Central memory CD4-positive, alpha-beta T cell (primary cell): ENCODE measurements at places on chromosomes 13 and 19.

DNA sequence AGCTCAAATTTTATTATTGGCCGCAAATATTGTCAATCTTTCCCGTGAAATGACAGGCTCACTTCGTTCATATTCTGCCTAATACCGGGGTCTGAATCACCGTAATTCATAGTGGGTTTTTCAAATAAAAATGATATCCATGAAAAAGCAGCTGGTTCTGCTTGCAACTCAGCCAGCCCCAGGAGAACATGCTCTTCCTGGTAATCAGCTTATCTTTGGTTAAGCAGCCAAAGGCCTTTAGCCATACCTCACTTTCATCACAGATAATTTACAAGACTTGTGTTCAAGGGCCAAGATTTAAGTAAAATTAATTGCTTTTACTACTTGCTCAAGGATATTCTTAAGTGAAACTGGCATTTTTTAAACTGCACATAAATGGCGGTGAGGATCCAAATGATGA lies 22.5 kb downstream of the RNASEH2B start:
- no peak for DNase-seq

DNA sequence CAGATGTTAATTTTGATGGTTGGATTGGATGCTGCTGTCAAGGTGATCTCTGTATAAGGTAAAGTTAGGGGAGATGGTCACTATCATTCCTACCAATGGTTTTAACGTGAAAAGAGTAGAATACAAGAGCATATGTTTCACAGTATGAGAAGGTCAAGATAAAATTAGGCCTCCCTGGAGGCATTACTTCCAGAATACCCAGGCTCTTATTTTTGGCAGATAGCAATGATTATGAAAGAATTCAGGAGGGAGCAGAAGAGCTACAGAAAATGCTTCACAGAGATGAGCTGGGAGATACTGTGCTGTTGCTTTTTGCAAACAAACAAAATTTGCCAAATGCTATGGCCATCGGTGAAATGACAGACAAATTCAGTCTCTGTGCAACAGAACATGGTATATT lies 547.5 kb upstream of the SPRY2 start:
- no peak for DNase-seq

GRCh38 chr19:43476606-43477005 lies 11.2 kb upstream of the LYPD3 start:
- no peak for DNase-seq

DNA sequence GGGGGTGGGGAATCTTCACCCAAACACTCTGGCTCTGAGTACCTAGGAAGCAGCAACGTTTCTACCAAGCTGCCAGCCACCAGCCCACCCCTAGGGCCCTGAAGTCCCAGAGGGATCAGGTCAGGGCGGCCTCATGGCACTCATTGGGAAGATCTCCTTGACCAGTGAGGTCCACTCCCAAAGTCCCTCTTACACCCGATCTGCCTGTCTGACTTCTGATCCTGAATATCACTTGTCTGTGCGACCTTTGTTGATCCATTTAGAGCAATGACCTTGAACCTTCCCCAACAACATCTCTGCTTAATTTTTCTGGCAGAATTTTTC lies 2.1 kb upstream of the GNA15 start:
- DNase-seq = no peak

DNA sequence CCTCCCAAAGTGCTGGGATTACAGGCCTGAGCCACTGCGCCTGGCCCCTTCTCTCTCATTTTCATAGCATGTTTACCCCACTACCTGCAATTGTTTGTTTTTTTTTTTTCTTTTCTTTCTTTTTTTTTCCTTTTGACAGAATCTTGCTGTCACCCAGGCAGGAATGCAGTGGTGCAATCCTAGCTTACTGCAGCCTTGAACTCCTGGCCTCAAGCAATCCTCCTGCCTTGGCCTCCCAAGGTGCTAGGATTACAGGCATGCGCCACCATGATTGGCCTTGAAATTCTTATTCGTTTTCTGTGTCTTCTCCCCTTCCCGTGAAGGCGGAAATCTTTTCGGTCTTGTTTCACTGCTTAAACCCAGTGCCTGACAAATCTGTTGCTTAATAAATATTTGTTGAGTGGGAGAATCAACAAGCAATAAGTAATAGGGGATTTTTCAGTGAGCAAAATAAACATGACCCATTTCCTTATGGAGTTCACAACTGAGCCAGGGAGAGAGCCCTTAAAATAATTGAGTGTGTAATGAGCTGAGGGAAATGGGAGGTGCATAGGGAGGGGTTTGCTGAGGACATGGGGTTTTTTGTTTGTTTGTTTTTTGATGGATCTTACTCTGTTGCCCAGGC lies 1.8 kb upstream of the INSR start:
- no peak for DNase-seq

GRCh38 chr13:112902669-112903068 lies 66.3 kb upstream of the MCF2L start:
- DNase-seq = no peak

GRCh38 chr19:512547-513365 lies 5.5 kb downstream of the TPGS1 start:
- DNase-seq = no peak

- no peak for DNase-seq
Observed at GRCh38 chr19:11138601-11139300, 16.8 kb downstream of the SPC24 start.

DNA sequence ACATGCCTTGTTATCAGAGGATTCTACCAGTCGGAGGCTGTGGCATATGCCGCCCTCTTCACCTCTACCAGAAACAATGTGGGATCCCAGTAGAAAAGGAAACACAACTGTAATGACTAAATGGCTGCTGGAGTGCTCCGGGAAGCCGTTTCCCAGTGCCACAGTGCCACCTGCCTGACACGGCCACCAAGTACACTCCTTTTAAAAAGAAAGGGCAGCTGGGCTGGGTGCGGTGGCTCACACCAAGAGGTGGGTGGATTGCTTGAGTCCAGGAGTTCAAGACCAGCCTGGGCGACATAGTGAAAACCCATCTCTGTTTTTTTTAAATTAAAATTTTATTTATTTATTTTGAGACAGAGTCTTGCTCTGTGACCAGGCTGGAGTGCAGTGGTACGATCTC lies 67.3 kb downstream of the TRPM4 start:
- DNase-seq = no peak

DNA sequence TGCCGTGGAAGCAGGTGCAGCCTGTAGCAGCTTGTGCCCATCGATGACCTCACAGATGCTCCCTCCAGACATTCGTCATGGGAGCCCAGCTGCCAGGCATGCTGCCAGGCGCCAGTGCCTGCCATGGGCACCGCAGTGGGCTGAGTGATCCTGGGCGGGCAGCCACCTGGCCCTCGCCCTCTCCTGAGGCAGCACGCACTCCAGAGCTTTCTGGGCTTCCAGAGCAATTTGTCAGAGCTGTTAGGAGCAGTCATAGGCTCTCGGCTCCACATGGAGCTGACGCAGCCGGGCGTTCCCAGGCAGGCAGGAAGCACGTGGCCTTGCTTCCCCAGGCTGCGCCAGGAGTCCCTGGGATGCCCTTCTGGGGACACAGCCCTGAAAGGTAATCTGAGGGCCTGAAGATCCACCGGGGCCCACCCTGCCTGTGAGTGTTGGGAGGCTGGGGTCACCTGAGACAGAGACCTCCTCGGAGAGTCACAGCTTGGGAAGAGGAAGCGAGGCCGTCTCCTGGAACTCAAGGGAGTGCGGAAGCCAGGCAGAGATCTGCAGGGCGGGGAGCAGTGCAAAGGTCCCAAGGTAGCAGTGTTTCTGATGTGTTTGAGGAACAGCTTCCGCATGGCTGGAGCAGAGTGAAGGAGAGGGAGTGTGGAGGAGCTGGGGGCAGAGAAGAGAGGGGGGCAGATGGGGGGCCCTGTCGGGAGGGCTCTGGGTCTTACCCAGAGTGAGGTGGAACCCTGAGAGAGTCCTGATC lies 50.6 kb downstream of the DPF1 start:
- DNase-seq = no peak

DNA sequence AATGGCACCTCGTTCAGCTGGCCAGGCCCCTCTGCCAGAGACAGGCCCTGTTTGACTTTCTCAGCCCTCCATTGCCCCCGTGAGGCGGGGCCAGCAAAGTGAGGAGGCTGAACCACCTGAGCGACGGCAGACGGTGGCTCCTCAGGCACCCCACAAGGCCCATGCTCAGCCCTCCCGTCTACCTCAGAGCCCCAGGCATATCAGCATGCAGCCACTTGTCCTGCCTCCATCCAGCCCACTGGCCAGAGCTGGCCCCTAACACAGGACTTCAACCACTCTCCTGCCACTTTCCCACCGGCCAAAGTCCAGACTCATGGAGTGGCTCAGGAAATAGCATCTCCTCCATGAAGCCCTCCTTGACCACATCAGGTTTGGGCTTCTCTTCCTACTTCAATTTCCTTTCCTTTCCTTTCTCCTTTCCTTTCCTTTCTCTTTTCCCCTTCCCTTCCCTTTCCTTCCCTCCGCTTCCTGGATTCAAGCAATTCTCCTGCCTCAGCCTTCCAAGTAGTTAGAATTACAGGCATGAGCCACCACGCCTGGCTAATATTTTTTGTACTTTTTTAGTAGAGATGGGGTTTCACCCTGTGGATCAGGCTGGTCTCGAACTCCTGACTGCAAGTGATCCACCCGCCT lies 9.3 kb downstream of the SLC7A10 start:
- DNase-seq = no peak

DNA sequence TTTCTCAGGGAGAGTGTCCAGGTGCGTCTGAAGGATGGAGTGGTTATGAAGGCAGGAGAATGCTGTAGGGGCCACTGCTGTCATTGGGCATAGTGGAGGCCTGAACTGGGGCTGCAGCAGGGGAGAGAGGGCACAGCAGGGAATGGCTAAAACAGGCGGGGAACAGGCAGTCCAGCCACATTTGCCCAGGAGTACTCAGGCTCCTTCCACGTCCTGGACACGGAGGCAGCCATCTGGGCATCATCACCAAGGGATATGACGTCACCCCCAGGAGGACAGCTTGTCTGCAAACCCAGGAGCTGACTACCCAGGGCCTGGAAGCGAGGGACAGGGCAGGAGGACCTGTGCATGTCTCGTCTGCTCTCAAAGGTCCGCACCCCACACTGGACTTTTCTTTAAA lies 22.2 kb downstream of the VSTM2B start:
- DNase-seq = no peak

- DNase-seq = no peak
Observed at GRCh38 chr19:41888926-41889325, 5.9 kb downstream of the ARHGEF1 start.

DNA sequence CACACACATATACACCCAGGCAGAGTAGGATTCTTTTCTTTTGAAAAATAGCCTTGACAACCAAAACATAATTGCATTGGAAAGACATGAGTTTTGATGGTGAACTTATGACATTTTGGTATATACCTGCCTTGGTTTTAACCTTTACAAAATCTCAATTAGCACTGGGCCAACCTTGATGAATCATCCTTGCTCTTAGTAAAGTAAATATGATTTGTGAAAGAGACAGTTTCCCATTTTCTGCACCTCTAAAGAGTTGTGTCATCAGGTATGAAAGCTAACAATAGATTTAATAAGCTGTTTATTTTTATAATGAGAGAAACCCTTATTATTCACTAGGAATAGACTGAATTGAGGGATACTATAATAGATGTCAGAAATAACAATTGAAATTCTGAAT lies 15.7 kb upstream of the ENOX1 start:
- no peak for DNase-seq

- no peak for DNase-seq
Observed at GRCh38 chr19:46371371-46371901, 24.5 kb downstream of the PPP5C start.

- DNase-seq = peak; percentile 54
Observed at GRCh38 chr19:58009666-58010301, 7.2 kb upstream of the ZNF606 start.

GRCh38 chr13:48160606-48161278 lies 65.8 kb upstream of the MED4 start:
- DNase-seq = no peak

DNA sequence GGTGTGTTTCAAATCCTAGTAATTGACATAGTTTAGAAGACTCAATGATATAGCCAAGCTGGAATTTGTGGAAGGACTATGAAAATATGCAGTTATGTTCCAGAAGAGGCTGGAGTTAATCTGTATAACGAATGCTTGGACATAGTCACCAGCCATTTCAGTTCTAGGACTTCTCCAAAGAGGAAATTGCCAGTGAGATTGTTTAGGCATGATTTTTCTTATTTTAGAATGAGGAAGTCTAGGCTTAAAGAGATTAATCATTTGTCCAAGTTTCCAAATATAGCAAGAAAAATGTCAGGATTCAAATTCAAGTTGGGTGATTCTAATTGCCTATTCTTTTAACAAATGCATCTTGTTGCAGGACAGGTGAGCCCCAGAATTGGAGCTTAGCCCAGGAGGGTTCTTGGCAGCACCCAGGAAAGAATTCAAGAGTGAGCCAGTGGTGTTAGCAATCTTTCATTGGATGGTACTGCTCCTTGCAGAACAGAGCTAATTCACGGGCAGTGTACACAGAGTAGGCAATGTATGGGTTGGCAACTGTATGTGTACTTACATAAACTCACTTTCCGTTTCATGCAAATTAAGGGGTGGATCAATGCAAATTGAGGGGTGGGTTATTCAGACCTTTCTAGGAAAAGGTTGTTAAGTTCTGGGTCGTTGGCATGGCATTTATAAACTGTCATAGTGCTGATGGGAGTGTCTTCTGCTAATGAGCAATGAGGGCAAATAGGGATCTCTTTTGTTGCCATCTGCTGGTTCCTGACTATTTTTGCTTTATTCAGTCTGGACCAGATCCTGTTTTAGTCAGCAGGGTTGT lies 763.1 kb upstream of the SLITRK1 start:
- DNase-seq = no peak

DNA sequence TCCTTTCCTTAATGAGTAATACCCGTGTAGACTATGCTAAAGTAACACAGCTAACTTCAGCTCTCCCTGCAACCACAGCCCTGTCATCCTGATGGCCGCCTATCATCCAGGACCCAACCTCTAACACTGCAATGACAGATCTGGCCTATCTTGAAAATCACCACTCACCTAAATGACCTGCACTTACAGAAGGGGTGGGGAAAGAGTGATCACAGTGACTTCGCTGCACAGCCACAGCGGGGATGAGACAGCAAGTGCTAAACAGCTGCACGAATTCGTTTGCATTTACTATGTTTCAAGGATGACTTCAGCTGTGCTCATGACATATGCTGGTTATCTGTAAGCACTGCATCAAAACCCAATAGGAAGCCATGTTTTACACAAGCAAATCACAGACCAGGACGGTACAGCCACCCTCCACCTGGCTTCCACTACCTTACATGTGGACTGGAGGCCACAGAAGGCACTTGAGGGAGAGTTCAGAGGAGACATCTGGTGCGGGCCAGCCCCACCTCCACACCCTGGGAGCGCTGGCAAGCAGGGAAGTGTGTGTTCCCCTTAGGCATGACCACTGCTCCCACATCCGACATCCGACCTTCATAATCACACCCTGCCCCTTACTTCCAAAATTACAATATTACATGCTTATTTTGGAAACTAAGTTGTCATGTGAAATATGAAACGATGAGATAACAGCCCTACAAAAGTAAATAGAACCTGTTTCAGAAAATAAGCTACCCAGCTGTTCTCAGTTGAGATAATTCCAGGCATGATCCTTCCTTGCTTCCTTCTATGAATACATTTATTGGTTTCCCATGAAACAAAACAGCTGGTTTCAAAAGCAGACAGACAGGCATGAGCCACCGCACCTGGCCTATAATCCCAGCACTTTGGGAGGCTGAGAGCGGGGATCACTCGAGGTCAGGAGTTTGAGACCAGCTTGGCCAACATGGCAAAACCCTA lies 95.7 kb downstream of the STK24 start:
- no peak for DNase-seq

GRCh38 chr13:99296398-99296797 lies 10.8 kb downstream of the GPR183 start:
- peak; percentile 62 for DNase-seq
